Tracheal epithelial cell (primary cell): ENCODE measurements at places on chromosomes 5 and 9. TPM values are rescaled to one million over a fixed set of nuclear protein-coding genes. Genes with fewer than 3 reads are reported as not detected.

F12 gene
- 13.2 and 15.9 TPM in 2 replicates for total RNA-seq

SPINK1 gene
- 3.6 TPM in 1 of 2 replicates, not detected in the other for total RNA-seq

HAUS6 gene
- 18.5 and 20.7 TPM in 2 replicates for total RNA-seq

MEIKIN gene
- not detected in 2 replicates for total RNA-seq
